Stimulated activated CD4-positive, alpha-beta T cell treated with anti-CD3 and anti-CD28 coated beads, Interleukin-1b, Interleukin-23, amount 100 ng/mL, for 1 hour (primary cell): ENCODE measurements at places on chromosomes 1 and 21.

GRCh38 chr1:244063498-244063897 lies 12.4 kb downstream of the ZBTB18 start:
- no peak for DNase-seq

GRCh38 chr1:26009796-26010447 lies 11.7 kb upstream of the EXTL1 start:
- DNase-seq: no peak

- no peak for DNase-seq
These were observed 27.1 kb downstream of the KAZN start for GRCh38 chr1:14625572-14625971.

GRCh38 chr1:160953030-160953429 lies 1.6 kb downstream of the ITLN2 start:
- no peak for DNase-seq

- DNase-seq: no peak
These were observed 111.3 kb downstream of the GLIS1 start for GRCh38 chr1:53627666-53628065.

- DNase-seq: no peak
These were observed 104.8 kb downstream of the TOMM20 start for GRCh38 chr1:235023711-235024439.

DNA sequence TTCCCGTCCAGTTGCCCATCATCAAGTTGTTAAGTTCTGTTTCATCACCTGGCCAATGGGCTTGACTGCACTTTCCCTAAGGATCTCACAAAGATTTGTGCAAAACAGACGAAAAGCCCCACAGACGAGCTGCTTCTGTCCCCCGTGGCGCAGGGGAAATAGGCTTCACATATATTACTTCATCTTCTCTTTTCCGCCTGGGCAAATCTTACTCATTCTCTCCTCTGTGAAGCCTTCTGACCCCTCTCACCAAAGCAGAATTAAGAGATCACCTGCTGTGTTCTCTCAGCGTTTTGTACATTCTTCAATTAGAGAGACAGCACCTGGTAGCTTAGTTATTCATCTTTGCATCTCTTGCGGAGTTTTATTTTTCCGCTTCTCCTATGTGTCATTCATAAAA lies 129.8 kb downstream of the IGSF21 start:
- no peak for DNase-seq

DNA sequence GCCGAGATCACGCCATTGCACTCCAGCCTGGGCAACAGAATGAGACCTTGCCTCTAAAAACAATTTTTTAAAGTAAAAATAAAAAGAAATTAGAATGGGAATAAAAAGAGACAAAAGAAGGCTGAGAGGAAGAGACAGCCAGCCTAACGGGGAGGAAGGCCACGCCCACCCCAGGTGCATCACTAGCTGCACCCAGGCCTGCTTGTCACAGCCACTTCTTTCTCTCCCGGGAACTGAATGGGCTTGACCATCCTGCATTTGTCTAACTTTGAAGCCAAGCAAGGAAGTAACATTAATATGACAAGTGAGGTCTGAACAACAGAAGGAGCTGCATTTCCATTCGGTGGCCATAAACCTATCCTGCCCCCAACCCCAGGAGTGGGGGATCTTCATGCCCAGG lies 20.8 kb upstream of the EFNA1 start:
- no peak for DNase-seq

GRCh38 chr21:43303275-43304178 lies 123.4 kb downstream of the SIK1 start:
- DNase-seq: no peak

GRCh38 chr1:200888349-200888838 lies 6.3 kb upstream of the INAVA start:
- peak; percentile 34 for DNase-seq

DNA sequence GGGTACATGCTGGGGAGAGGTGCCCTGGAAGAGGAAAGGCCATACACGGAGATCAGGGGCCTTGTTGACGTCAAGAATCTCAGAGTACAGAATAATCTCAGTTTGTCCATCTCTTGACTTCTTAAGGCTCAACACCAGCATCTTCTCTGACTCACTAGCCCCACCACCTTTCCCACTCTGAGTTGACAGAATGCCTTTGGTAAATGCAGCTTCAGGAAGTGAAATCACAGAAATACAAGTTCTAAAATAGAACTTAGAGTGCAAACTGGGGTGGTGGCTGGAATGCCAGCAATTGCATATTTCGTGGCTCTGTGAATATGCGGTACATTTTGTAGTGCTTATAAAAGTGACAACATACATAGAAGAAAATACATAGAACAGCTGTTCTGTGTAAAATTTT lies 1.6 kb downstream of the COG2 start:
- DNase-seq: no peak

DNA sequence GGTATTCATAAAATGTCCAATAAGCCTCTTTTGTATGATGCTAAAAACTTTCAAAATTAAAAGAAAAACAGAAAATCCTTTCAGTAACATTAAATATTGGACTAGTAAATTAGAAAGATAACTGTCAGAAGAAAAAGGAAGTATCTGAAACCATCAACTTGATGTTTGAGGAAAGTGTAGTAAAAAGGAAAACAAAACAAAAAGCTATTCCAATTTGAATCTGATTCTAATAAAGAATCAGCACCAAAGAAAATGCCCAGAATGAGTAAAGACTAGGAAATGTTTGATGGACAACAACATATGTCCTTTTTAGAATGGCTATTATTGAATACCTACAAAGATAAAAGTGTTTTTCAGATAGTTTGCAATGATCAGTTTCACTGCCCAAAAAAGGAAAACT lies 79.9 kb upstream of the RBM34 start:
- no peak for DNase-seq

DNA sequence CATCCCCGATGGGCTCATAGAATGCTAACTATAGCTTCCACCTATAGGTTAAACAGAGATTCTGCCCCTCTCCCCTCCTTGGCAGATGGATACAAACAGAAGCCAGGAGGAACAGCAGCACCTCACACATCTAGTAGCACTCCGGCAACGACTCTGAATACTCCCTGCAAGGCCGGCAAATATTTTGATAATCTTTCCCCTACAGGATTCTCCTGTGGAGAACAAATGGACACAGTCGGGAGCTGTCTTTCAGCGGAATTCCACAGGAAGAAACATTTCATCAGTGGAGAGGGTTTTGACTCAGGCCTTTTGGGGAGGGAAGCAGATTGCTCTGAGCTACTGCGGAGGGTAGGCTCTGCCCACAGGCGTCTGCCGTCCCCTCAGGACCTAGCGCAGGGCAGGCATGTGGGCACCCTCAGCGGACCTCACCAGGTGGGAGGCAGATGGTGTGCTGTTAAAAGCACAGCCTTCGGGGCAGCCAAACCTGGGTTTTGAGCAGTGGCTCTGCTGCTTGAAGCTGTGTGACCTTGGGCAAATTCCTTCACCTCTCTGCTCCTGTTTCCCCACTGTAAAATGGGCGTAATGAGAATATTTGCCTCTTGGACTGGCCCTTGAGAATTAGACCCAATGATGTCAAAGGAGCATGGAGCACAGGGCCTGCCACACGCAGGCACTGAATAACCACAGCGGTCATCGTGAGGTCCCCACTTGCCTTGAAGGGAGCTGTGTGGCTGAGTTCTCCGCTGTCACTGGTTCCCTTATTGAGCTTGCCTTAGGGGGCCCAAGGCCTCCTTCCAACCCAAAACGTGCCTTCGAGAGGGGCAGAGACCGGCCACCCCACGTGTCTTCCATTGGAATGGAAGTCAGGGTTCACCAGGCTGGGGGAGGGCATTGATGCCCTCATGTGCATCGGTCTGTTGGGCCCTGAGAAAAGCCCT lies 19.2 kb upstream of the BCAR3 start:
- DNase-seq: no peak

DNA sequence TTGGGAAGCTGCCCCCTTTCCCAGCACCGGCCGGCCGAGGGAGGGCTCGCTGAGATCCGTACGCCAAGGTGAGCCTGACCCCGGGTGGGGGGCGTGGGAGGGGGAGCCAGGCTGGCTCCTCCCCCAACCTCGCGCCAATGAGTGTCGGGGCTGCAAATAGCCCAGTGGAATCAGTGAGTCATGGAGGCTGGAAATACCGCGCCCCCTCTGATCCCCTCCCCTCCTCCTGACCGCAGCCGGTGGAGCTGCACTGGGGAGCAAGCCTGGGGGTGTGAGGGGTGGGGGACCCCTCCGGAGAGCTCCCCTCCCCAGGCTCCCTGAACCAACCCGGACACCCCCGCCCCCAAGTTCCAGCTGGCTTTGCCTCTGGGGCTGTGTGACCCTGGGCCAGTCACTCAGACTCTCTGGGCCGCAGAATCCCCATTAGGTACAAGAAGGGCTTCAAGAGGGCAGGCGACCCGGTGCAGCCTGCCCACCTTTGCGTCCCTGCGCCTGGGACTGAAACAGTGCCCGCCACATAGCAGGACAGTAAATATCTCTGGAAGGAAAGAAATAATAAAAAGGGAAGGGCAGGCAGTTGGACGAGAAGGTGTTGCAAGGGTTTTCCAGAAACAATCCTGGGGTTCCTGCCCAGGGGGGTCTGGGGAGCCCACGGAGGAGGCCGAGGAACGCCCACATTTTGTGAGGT lies 4.5 kb downstream of the HSPB7 start:
- peak; percentile 31 for DNase-seq

DNA sequence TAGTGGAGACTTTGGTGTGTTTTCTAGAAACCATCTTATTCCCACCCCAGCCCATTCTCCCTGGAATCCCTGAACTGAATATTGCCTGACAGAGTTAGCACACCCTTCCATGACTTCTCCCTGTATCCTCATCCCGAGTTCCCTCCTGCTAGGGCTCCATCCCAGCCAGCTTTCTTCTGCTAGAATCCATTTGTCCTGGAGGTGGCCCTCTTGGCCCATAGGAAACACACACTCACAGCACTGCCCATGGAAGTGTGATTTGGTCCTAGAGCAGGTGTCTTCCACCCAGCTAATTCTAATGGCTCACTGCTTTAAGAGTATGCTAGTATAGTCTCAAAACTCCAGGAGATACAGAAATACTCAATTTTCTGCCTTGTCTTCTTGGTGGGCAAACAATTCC lies 4.1 kb downstream of the KRTAP15-1 start:
- DNase-seq: no peak

DNA sequence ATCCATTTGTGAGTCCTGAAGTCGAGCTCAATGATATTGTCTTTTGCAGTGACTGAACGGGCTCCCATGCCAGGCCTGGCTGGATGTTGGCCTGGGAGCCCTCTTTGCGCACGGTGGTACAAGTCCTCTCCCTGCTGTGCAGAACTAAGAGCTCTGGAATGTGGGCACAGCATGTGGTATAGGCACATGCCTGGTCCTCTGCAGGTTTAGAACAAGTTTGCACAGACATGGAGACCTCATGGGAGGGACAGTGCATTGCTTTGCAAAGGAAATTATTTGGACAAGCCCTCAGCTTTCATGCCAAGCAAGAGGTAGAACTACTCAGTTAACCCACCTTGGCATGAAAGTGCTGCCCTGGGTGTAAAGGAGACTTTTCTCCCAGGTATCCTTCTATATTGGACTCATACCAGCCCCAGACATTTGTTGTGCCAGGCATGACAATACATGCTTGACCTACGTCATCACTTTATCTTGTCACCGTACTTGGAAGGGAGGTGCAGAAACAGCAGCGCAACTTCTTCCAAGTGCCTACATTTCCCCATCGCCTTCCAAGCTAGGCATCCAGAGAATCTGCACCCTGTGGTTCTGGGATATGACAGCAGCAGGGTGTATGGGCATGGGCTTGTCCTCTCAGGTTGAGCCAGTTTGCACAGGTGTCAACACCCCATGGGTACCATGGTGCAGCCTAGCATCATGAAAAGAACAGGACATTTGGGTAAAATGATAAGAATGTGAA lies 37.6 kb upstream of the MRPS6 start:
- no peak for DNase-seq

DNA sequence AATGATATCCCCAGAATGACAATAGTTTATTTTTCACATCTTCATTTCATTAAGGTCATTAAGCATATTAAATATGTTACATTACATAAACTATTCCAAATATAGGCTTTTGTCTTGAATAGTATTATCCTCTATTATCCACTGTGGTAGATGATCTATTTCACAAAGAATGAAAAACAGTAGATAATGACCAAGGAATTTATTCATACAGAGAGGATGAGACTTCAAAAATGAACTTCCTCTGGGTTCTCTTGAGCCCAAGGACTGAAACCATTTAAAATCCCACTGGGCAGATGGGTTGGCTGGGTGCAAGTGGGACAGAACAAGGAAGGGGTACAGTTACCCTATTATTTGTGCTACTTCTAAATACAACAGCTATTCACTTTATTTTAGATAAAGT lies 33.0 kb downstream of the PTPN14 start:
- DNase-seq: no peak

- no peak for DNase-seq
These were observed 31.9 kb upstream of the UTS2 start for GRCh38 chr1:7884757-7885156.

DNA sequence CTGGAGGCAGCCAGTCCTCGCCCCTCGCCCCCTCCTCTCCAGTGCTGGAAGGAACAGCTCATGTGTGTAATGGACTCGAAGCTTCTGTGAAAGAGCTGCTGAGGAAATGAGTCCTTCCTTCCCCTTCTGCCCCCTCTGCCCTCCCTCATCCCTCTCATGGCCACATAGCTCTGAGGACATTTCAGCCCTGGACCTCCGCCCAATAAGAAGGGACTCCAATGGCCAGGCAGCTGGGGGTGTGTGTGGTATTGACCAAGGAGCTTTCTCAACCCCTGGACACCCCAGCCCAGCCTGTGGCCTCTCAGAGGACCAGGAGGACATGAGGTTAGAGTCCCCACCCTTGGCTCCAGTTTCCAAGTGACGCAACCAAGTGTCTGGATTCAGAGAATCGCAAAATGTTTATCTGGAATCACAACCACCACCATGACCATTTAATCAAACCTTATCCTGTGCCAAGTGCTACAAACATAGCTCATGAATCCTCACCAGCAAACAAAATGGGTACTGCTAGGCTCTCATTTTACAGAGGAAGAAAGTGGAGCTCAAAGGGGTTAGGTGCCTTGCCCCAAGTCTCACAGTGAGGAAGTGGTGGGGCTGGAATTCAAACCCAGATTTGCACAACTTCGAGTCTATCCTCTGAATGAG lies 47.8 kb upstream of the ECE1 start:
- DNase-seq: no peak

- DNase-seq: no peak
These were observed 46.8 kb downstream of the UBR4 start for GRCh38 chr1:19163261-19163660.

GRCh38 chr1:54934869-54935268 lies 45.6 kb upstream of the TMEM61 start:
- no peak for DNase-seq

DNA sequence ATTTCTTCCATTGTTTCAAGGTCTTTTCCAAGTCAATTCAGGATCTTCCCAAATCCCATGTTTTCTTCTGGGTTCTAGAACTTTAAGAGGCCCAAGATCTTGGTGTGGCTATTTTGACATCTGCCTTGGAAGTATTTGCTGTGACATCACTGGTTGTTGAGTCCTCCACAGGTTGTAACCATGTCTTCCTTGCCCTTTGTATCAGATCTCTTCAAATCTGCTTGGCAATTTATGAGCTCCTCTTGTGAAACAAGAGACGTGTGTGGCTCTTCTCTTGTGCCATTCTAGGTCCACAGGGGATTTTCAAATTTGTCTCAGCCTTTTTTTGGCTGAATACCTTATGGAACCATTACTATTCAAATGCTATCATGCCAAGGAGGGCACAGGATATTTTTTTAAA lies 60.3 kb upstream of the KCNK2 start:
- no peak for DNase-seq
